Activated T-helper 1 cell treated with anti-CD3 and anti-CD28 coated beads, Interleukin-12 subunit alpha, Interleukin-12 subunit beta, Interleukin-2, Interleukin-4 antibody, amounts not matched to agents 30 ng/mL and 10 ng/mL and 1 ng/mL, durations not matched to agents 14 hours and 24 hours and 36 hours (primary cell): ENCODE measurements at places on chromosomes 3 and 15. TPM values are rescaled to one million over a fixed set of nuclear protein-coding genes. Genes with fewer than 3 reads are reported as not detected.

DNA sequence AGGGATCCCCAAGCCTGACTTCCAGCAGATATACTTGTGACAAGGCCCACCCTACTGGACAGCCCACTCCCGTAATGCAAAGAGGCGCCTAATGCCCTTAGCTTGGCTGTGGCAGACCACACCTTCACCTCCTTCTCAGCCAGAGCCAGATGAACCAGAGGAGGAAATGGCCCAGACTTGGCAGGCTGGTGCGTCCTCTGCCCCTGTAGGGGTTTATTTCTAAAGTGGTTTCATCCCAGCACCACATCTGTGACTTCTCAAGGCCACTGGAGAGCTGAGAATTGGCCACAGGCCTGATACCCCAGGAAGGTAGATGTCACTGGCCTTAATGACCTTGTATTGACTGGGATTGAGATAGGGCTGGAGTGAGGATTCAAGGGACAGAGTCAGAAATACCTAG is 29.5 kb downstream of the BOC start:
- DNase-seq: no peak

- no peak for DNase-seq
Measured at GRCh38 chr3:20682573-20682972, 496.6 kb upstream of the SGO1 start.

DNA sequence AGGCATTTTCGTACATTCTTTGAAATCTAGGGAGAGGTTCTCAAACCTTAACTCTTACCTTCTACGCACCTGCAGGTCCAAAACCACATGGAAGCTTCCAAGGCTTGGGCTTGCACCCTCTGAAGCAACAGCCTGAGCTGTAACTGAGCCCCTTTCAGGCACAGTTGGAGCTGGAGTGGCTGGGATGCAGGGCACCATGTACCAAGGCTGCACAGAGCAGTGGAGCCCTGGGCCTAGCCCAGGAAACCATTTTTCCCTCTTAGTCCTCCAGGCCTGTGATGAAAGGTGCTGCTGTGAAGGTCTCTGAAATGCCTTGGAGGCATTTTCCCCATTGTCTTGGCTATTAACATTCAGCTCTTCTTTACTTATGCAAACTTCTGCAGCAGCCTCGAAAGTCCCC is 66.9 kb upstream of the ZBED2 start:
- DNase-seq: no peak

DNA sequence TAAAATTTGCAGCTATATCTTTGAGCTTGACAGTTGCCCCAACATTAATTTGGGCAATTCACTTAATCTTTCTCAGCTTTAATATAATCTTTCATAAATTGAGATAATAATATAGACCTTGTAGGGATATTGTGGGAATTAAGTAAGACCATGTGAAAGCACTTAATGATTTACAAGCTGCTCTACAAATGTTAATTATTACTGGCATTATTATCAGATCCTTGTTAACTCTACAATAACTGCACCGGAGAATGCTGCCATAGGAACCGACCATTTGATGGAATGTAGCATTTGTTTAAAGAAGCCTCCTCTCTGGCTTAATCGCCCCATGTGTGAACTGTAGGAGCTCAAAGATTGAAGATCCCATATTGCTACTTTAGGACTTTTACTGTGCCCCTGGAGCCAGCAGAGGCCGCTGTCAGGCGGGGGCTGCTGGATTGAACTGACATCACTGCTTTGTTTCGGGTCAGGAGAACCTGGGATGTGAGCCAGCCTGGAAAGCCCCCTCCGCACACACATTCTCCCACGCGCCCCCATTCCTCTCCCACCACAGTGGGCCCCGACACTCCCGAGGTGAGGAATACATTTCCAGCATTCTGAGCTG is 154.2 kb upstream of the TNIK start:
- no peak for DNase-seq

Gene TGM5
- total RNA-seq: not detected in 2 replicates
